ENCODE measurements at places on chromosomes 3 and 15.

DNA sequence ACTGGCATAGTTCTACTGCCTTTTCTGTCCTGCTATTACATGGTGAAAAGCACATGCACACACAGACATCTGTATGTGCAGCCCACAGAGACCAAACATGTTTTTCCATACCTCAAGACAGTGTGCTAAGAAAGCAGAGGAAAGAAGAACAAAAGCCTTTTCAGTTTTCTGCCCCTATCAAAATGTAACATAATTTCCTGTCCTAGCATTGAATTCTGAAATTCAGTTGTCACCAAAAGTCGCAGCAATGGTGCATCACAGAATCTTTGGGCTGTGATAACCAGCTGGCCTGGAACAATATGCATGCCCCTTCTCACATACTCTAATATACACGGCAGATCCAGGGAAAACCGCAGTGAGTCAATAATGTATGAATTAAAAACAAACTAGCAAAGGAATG lies 153.8 kb upstream of the RAP2B start:
- no peak for DNase-seq

- no peak for DNase-seq
These were observed 1.8 kb downstream of the CAMKV start for GRCh38 chr3:49867871-49868321.

DNA sequence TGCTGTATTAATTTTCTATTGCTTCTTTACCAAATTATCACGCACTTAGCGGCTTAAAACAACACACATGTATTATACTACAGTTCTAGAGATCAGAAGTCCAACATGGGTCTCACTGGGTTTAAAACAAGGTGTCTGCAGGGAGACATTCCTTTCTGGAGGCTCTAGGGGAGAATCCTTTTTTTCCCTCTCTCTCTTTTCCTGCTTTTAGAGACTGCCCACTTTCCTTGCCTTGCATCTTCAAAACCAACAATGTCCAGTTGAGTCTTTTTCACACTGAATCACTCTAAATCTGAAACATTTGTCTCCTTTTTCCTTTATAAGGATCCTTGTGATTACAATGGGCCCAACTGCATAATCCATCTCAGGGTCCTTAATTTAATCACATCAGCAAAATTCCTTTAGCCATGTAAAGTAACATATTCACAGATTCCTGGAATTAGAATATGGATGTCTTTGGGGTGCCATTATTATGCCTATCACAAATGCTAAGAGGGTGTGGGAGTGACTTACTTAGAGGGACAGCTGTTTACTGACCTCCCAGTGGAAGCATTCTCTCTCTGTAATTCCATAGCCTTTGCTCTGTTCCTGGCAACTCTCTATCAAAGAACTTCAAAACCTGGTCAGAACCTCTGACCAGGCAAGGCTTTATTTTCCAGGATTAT lies 21.8 kb downstream of the CD200 start:
- DNase-seq = no peak

DNA sequence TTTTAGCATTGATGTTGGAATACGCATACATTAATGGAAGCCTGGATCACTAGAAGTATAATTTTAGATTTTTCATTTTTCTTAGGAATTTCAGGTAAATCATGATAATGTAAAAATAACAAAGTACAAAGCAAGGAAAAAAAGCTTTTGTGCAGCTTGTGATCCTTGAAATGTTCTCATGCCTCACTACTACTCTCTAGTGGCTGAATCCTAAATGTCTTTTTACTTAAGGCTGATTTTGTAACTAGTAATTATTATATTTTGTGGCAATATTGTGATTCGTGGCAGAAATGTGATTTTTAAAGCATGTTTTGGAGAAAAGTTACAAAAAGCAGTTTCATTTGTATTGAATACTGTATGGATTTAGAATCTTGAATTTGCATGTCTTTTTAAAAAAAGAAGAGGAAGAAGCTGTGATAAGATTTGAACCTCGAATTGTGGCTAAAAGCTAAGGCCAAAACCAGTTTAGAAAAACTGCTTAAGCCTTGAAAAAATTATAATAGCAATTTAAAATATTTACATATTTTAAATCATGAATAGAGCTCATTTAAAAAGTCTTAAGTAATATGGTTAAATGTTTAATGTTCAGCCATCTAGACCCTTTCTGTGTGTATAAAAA lies 39.0 kb downstream of the U2SURP start:
- DNase-seq = no peak

- no peak for DNase-seq
These were observed 26.0 kb upstream of the MAGEF1 start for GRCh38 chr3:184737641-184738505.

GRCh38 chr3:42053476-42053875 lies 37.7 kb upstream of the TRAK1 start:
- no peak for DNase-seq

DNA sequence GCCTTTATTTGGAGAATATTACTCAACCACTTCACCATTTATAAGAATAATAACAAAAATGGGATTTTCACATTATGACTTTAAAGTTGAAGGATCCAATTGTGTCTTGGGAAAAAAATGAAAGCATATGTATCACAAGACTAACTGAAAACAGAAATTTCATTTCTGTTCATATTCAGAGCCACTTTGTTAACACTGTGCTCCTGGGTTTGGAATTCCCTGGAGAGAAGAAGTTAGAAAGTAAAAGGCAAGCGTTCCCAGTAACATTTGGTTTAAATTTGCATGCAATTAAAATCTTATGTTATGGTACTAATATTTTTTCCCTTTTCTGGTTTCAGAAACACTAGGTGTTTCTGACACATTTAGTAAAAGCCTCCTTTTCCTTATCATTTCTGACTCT lies 230.8 kb downstream of the RBMS3 start:
- no peak for DNase-seq

DNA sequence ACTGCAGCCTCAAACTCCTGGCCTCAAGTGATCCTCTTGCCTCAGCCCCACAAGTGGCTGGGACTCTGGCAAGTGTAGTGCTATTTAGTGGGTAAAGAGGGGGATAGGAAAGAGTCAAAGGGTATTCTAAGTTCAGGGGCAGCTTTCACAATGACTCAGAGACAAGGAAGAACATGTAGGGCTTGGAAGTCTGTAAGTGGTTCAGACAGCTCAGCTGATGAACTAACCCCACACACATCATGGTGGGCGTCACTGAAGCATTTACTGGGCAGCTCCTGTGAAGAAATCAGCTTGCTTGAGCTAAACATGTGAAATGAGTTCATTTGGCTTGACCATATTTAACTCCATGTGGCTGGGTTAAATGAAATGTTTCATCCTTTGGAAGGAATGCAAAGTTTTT lies 34.6 kb upstream of the THSD4 start:
- DNase-seq = no peak

GRCh38 chr15:86016750-86017149 lies 62.9 kb upstream of the AGBL1 start:
- no peak for DNase-seq

DNA sequence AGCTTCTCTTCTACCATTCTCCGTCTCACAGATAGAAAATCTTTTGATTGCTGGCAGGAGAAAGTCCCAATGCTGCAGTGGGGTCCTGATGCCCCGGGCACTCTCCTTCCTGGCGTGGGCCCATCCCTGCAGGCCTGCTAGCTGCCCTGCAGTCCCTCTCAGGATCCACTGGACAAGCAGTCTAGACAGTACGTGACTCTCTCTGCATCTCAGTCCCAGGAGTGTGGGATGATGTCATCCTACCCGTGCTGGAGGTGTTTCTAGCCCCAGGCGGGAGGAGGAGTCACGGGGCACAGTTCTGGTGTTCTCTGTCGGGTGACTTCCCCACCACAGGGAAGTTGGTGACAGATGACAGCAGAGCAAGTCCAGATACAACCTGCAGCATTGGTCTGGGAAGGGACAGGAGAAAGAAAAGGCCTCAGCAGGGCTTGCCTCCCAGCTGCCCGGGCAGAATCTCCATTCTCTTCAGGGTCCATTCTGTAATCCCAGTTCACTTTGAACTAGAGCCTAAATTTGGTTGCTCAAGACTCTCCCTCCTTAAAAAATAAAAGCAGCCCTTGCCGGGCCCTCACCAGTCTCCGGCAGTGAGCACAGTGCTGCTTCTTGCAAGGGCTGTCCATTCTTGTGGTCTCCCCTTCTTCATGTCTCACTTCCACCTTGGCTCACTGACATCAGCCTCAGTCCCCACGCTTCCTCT lies 30.6 kb downstream of the SLC28A1 start:
- no peak for DNase-seq

GRCh38 chr3:142027300-142027699 lies 122.0 kb downstream of the TFDP2 start:
- DNase-seq = no peak

GRCh38 chr15:57696146-57696545 lies 10.4 kb upstream of the POLR2M start:
- DNase-seq = no peak

DNA sequence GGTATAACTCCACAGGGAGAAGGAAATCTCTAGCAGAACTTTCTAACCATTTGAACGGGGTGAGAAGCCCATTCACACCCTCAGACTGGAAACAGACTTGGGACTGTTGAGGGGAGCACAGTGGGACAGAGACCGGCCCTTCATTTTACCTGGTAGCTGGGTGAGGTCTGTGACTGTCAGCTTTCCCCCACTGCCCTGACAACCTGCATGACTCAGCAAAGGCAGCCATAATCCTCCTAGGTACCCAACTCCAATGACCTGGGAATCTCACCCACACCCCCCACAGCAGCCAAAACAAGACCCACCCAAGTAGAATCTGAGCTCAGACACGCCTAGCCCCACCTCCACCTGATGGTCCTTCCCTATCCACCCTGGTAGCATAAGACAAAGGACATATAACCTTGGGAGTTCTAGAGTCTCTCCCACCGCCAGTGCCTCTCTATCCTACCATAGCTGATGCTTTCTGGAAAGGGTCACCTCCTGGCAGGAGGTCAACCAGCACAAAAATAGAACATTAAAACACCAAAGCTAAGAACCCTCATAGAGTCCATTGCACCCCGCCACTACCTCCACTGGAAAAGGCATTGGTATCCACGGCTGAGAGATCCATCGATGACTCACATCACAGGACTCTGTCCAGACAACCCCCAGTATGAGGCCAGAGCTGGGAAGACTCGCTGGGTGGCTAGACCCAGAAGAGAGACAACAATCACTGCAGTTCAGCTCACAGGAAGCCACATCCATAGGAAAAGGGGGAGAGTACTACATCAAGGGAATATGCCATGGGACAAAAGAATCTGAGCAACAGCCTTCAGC lies 28.0 kb downstream of the SENP7 start:
- no peak for DNase-seq

DNA sequence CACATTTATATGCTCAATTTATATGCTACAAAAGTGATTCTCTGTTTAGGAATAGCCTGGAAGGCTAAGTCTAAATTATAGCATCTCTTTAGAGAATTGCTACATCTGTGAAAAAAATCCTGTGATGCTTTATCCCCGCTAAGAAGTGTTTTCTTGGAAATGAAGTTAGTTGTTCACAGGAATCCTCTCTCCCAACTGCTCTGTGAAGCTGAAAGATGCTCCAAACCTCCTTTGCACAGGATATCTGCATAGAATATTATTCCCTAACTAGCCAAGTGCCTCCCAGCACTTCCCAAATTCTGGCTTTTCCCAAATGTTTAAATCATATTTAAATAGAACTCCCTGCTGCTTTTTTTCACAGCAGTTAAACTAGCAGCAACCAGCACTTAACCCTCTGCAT lies 132.2 kb downstream of the SRGAP3 start:
- DNase-seq = no peak

DNA sequence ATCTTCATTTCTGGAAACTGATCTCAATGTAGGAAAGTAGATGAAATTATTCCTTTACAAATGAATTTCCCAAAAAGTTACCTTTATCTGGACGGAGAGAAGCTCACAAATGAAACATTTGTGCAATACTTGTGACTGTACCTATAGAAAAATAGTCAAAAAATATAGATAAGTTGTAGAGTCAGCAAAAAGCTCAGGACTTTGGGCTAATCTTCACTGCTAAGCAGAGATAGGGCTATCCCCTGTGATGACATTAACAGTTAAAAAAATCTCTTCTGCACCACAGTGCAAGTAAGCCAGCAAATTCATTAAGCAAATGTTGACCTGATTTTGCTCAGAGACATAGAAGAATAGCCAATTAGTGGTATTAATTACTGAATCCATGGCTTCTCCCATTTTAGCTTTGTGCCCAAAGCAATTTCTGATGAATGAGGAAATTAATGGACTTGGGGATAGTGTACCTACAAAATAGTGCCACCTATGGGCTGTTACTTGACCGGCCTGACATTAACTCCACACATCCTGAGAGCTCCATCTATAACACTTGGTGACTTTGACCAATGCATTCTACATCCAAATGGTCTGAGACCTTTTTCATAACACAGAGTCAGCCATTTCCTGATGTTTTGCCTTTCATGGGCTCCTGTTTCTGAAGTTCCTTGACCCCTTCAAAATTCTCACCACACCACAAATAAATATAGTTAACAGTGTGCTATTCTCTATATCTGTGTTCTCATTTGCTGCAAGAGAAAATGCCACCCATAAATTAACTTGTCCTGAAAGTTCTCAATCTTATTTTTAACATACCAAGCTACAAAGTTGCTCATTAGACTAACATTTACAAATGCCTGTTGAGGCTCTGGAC lies 105.0 kb downstream of the SSR3 start:
- DNase-seq = no peak

DNA sequence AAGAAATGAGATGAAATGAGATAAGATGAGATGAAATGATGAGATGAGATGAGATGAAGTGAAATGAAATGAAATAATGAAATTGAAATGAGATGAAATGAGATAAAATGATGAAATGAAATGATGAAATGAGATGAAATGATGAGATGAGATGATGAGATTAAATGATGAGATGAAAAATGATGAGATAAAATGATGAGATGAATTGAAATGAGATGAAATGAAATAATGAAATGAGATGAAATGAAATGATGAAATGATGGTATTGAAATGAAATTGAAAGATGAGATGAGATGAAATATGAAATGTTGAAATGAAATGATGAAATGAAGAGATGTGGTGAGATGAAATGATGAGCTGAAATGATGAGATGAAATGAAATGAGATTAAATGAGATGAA lies 231.0 kb downstream of the GOLGA6L6 start:
- no peak for DNase-seq

DNA sequence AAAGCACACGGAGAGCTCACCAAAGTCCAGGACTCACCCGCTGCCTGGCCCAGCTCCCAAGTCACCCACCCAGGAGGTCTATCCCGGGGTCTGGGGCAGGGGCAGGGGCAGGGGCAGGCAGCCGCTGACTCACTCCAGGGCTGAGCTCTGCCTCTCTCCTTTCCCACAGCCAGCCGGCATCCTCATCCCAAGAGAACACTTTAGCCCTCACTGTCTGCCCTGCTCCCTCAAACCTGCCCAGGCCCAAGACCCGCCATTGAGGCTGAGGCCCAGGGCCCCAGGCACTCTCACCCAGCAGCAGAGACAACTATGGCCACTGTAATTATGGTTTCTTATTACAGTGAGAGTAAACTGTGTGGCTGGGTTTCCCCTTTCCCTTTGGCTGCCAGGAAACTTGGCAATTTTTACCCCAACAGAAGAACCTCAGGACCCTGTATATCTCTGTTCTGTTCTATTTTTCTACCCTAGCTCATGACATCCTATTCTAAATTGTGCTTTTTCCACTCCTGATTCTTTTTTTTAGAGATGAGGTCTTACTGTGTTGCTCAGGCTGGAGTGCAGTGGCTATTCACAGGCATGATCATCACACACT lies 53.0 kb downstream of the IQSEC1 start:
- DNase-seq = no peak

Measured in NCI-H1048 (cell line).